ENCODE measurements at places on chromosomes 1 and 21.

DNA sequence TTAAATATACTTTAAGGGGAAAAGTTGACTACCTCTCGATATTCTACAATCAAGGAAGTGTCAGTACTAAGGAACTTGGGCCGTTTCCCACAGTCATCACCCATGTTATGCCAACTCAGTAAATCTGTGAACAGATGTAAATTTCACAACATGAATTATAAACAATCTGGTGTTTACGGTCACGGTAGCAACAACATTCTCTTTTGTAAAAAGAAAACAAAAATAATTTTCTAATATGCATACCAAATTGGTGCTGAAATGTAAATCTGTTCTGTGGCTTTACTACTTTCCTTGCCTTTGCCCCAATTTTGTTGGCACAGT is 1.2 kb downstream of the SH3GLB1 start:
- DNase-seq: no peak

- no peak for DNase-seq
Observed at GRCh38 chr1:45473302-45473701, 17.7 kb downstream of the TESK2 start.

DNA sequence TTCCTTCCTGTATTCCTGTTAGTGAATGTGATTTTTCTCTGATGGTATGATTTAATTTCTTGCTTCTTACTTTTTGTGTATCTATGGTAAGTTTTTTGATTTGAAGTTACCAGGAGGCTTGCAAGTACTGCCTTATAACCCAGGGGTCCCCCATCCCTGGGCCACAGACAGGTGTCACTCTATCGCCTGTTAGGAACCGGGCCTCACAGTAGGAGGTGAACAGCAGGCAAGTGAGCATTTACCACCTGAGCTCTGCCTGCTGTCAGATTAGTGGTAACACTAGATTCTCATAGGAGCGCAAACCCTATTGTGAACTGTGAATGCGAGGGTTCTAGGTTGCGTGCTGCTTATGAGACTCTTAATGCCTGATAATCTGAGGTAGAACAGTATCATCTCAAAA is 143.3 kb downstream of the RPS6KC1 start:
- no peak for DNase-seq

GRCh38 chr1:55635856-55636255 is 420.7 kb upstream of the USP24 start:
- no peak for DNase-seq

GRCh38 chr1:223006917-223007648 is 136.0 kb downstream of the TLR5 start:
- no peak for DNase-seq

DNA sequence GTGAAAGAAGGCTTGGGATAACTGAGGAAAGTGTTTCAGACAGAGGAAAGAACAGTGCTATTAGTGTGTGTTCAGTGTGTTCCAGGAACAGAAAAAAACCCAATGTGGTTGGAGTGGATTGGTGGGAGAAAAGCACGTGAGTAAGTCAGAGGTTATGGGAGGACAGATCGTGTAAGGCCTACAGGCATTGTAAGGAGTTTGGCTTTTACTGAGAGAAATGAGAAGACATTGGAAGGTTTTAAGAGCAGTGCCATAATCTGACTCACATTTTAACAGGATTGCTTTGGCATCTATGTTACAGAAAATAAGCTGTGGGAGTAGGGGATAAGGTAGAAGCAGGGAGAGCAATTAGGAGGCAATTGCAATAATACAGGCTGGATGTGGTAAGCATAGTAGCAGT is 4.8 kb downstream of the ARPC5 start:
- no peak for DNase-seq

DNA sequence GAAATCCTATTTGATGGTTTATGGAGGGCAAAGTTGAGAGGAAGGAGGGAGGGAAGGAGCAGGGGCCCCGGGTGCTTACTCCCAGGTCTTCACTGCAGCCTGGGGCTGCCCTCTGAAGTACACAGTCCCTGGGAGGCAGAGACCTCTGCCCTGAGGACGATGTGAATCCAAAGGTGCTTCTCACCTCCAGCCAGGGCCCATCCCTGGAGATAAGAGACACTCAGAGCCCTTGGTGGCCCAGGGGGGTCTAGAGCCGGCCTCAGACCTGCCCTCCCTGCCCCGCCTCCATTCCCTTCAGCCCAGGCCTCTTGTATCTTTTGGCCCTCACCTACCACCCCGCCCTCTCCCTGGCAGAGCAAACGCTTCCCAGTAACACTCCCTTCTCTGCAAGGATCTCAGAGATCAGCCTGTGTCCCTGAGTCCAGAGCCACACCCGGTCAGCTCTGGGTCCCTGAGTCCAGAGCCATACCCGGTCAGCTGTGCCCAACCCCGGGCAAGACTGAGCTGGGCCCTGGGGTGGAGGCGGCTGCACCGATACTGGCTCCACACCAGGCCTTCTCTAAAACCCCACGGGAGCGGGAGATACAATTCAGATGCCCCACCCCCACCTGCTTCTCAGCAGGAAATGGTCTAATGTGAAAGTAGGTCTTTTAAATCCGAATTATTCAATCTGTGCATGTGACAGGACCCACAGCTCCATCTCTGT is 3.6 kb upstream of the GNB1 start:
- DNase-seq: no peak

- no peak for DNase-seq
Observed at GRCh38 chr21:42595283-42596187, 57.9 kb upstream of the PDE9A start.

- DNase-seq: no peak
Observed at GRCh38 chr21:27487676-27488075, 520.8 kb upstream of the ADAMTS5 start.

DNA sequence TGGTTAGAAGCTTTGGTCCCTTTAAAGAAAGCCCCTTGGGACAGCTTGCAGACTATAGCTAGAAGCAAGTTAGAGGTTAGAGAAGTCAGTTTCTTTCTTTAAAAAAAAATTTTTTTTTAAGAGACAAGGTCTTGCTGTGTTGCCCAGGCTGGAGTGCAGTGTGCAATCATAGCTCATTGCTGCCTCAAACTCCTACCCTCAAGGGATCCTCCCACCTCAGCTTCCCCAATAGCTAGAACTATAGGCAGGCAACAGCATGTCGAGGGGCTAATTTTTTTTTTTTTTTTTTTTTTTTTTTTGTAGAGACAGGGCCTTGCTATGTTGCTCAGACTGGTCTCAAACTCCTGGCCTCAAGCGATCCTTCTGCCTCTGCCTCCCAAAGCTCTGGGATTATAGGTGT is 44.2 kb upstream of the ZNF326 start:
- DNase-seq: no peak

- no peak for DNase-seq
Observed at GRCh38 chr1:241235256-241235897, 121.6 kb downstream of the RGS7 start.

DNA sequence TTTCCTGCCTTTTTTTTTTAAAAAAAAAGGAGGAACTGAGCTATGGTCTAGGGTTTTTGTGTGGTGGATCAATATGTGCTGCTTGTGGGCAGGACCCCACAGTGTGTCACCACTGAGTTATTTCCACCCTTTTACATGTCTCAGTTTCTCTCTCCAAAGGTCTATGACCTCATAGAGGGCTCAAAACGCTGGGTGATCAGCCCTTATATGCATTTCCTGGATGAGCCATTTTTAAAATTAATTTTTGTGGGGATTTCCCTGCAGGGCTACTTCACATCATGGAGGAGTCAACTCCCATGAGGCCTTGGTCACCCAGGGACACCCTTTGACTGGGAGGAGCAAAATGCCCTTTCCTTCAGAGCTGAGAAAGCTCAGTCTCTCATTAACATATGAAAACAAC is 20.7 kb upstream of the HAO2 start:
- DNase-seq: no peak

- no peak for DNase-seq
Observed at GRCh38 chr1:235060607-235061470, 67.8 kb downstream of the TOMM20 start.

DNA sequence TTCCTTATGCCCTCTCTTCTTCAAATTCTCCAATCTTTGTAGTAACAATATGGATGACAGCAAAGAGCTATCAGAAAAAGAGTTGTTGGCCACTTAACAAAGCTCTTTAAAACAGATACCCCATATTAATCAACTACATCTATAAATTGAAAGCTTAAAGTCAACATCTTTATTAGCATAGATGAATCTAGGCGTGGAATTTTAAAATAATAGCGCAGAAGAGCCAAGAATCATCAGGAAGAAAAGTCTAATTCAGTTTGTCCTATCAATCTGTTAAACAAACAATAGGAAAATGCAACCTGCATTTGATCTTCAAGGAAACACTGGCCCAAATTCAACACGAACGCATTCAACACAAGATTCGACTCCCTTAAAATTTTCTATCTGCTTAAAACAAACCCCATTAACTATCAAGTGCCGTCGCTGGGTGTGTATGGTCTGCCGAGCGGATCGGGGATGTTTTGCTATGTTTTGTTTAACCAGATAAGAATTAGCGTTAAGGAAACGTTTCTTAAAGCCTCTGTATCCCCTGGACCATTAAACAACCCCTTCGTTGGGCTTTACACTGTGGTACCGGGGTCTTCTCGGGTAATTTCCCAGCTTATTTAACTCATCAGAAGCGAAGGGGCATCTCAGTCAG is 1.0 kb downstream of the LYST start:
- no peak for DNase-seq

DNA sequence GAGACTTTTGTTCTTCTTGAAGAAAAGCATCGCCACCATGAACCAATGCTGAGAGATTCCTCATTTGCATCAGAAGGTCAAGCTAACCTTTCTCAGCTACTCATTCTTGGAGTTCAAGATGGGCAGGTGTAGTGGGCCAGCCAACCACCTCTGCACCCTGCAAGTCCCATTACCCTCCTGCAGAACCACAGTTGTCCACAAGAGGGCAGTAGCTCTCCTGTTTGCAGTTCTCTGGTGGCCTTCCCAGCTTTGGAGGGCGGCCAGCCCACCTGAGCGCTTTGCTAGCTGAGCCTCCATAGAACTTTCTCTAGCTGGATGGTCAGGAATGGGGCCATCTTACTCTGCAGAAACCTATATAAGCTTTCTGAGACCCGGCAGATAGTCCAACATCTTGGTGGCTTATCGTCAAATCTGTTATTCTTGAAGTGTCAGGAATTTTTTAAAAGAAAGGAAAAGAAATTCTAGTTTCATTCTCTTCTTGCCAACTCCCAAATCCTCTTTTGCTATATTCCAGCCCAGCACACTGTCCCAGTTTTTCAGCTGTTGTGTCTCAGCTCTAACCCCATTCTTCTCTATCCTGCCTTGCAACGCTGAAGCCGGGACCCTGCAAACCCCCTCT is 11.0 kb upstream of the LMX1A start:
- DNase-seq: peak; percentile 81

- no peak for DNase-seq
Observed at GRCh38 chr1:162502928-162503327, 5.3 kb downstream of the UHMK1 start.
